ELF-1 (cell line): ENCODE measurements at places on chromosomes 2 and 18.

GRCh38 chr2:110853516-110853915 lies 121.1 kb downstream of the ACOXL start:
- DNase-seq: no peak

GRCh38 chr2:11133238-11133935 lies 21.9 kb upstream of the SLC66A3 start:
- DNase-seq: peak; percentile 83

DNA sequence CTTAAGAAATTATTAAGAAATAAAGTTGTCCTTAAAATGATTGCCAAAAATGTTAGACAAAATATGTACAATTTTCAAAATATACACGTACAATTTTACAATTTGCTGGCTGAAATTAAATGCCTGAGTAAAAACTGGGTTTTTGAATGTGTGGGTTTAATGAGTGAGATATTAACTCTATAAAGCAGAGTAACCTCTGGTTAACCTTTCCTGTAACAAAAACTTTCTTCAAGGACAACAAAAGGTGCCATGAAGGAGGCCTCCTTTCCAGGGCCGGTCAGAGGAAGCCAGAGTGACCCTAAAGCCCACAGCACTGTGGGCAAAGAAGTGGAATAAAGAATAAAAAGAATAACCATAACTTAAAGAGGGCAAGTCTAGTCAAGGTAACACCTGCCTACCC lies 16.5 kb upstream of the MAL start:
- no peak for DNase-seq

- DNase-seq: no peak
These were observed 59.8 kb upstream of the LGALSL start for GRCh38 chr2:64394153-64394552.

GRCh38 chr2:205700331-205701132 lies 18.2 kb downstream of the NRP2 start:
- peak; percentile 55 for DNase-seq

DNA sequence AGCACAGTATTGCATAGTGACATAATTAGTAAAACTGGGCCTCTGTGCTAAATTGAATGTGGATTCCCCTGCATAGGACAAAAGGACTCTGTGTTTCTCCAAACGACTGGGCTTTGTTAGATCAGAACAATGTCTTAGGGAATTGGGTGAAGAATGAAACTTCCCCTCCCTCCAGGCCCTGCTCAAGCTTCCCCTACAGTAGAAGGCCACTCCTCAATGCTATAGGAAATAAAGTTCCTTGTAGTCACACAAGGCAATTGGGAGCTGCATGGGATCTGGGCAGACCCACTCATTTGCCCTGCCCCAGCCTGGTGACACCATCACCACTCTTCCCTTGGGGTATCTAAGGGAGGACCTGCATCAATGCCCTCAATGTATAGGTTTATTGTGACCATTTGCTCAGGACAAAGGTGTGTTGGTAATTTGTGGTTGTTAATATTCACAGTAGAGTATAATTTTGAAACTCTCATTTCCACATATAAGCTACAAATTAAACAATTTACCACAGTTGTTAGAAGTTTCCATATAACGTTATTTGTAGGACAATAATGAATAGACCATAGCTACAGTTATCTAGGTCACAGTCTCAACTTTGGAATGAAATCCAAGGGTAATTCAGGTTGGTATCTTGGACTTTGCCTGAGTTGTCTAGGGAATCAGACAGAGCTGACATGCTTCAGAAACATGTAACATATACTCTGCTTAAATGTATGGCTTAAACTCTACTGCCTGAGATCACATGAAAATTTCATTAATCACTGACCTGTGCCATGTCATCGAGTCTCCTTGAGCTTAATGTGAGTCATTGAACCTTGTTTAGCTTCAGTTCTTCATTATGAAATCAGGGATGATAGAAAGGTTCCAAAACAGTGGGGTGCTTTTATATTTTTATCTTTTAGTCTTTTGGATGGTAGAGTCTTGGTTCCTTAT lies 64.8 kb upstream of the DARS1 start:
- no peak for DNase-seq
